ENCODE measurements at places on chromosomes 6 and 20.

DNA sequence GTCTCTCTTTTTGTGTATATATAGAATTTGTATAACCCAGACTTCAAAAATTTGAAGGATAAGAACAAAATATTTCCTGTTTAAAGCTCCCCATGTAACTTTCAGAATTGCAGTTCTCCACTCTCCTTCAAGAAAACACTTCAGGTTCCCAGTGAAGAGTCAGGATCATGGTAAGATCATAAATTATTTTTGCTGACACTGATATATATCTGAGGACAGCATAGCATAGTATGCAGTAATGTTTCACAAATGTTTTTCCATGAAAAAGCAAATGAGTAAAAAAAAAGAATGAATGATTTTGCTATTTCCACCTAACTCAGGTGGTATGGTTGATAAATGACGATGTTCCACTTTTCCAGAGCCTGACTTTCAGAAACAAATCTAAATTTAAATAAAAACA, 545.6 kb upstream of the EPHA7 start:
- no peak for DNase-seq

DNA sequence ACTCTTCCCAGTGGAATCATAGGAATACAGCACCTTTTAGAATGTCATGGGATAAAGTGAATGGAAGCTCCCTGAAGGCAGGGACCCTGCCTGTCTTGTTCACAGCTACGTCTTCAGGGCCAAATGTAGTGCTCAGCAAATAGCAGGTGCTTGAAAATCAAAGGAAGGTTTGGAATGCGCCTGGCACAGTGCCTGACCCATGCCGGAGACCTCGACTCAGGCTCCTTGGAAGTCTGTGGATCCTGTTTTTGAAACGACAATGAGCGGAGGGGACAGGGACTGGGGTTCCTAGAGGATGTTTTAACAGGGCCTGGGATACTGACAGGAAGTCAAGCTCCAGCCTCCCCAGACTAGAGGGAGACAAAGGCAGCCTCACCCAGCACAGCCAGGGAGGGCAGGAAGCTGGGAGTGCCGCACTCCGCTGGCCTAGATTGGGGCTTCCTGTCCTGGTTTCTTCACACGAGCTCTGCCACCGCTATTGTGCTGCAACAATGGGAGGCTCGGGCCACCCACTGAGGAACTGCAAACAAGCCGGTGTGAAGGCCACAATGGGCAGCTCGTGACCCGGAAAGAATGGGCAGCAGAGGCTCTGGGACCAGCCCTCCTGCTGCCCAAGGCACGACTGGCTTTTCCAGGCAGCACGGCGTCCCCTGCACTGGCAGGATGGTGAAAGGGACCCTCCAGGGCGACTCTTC, 76.7 kb downstream of the PREX1 start:
- DNase-seq = peak; percentile 70

DNA sequence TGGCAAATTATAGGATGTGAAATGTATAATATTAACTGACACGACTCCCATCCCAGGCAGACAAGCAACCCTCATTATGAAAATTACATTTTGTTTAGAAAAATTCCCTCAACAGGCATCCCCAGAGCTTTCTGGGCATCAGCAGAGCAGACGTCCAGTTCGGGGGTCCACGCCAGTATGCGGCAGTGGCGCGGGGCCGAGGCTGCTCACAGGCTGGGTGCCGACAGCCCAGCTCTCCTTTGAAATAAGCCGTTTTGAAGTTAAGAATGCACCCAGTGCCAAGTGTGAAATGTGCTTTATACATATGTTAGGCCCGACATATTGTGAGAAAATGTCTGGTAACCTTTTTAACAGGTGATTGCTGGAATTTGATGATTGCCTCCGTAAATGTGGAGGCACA, 50.4 kb downstream of the RPP40 start:
- no peak for DNase-seq

DNA sequence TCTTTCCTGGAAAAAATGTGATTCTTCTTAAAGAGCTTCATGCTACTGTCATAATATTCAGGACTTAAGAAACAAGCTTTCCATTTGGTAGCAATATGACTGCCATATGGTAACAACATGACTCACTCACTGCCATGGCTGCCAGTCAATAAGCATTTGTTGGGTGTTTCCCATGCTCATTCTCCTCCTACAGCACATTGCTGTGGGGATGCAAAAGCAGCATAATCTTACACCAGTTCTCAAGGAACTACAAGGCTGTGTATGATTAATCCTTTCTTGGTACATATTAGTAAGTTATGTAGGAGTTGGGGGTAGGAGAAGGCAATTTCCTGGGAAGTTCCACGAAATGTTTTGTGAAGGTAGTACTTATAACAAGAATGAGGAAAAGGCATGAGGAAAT, 76.7 kb downstream of the CEP162 start:
- DNase-seq = no peak

- DNase-seq = no peak
Measured at GRCh38 chr6:52547647-52548352, 29.1 kb downstream of the TRAM2 start.

GRCh38 chr6:25903467-25904099, 26.9 kb downstream of the SLC17A2 start:
- no peak for DNase-seq

DNA sequence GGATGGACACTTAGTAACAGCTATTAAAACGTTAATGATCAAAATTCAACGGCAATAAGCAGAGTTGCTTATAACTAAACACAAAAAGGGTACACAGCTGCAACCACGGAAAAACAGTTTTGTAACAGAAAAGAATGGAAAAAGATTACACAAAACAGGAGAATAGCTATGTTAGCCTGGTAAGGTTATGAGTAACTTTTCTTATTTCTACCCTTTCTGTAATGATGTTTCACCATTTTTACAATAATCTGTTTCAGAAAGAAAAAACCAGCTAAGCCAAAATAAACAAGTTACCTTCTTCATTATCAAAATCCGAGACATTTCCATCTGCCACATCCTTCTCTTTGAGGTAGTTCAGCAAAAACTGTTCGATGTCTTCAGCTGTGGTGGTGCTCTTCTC, 27.4 kb downstream of the TTI1 start:
- no peak for DNase-seq

- no peak for DNase-seq
Measured at GRCh38 chr6:32655203-32655710, 11.2 kb downstream of the HLA-DQB1 start.

DNA sequence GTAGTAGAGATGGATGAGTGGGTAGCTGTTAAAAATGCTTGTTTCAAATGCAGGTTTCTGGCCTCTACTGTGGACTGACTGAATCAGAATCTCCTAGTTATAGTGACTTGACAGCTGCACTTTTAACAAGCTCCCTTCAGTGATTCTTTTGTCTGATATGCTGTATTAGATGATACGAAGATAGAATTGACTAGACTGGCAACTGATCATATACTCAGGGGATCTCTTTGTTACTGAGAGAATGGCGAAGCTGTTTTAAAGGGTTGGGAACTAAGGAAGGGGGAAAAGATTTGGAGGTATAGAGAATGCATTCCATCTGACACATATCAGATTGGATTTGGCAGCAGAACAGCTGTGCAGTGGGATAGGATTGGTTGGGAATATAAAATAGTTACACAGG, 7.0 kb downstream of the ENPP4 start:
- no peak for DNase-seq

- no peak for DNase-seq
Measured at GRCh38 chr20:37890643-37891042, 12.3 kb upstream of the VSTM2L start.

DNA sequence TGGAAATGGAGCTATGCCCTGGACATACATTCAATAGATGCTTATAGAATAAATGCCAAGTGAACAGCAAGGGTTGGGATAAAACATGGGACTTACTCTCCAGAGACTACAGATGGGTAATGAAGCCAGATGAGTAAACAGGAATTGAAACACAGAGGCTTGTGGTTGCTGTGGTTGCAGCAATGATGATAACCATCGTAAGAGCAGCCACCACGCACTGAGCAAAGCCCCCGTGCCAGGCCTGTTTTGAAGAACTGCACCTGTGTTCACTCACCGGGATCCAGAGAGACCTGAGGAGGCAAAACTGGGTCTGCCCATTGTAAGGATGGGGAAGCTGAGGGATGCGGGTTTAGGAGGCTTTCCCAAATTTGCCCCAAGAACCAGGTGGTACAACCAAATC, 431.1 kb upstream of the CDH4 start:
- no peak for DNase-seq

DNA sequence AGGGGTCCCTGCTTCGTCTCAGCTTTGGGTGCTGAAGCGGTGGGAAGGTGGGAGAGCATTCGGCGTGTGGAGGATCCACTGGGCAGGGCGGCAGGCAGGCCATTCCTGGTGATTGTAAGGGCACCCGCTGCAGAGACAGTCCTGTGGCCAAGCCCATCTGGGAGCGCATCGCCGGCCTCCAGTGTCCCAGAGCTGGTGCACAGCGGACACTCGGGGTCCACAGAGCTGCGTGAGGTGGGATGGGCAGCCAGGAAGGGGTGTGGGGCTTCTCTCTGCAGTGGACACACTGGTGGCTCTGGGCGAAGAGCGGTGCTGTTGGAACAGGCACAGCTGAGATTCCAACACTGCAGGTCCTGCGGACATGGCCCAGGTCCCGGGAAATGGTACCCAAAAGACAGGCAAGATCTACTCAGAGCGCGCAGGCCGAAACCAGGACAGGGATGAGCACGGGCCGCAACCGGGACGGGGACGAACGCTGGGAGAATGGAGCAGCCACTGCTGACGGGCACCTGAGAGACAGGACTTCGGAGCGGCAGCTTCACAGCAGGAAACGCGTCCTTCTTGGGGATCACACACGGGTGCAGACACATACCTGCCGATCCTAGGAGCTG, 188.2 kb downstream of the ERMARD start:
- no peak for DNase-seq

DNA sequence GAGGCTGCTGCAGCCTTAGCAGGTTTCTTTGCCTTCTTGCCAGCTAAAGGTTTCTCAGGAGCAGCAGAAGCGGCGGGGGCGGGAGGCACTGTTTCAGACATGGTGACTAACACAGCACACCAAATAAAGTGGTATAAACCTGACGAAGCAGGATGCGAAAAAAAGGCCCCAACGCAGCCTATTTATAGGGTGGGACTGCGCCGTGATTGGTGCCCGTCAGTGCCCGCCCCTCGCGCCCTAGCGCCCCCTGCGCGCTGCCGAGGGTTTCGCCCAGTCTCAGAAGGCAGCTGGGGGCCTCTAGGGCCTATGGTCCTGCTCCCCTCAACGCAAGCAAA, 55.0 kb downstream of the TRIM38 start:
- peak; percentile 65 for DNase-seq

- DNase-seq = no peak
Measured at GRCh38 chr6:29887819-29888776, 54.2 kb upstream of the HLA-A start.

- no peak for DNase-seq
Measured at GRCh38 chr6:158771399-158772152, 47.6 kb downstream of the EZR start.

GRCh38 chr20:25287631-25288290, 39.9 kb downstream of the PYGB start:
- DNase-seq = peak; percentile 2
